ENCODE measurements at places on chromosomes 5 and 9. TPM values are rescaled to one million over a fixed set of nuclear protein-coding genes. Genes with fewer than 3 reads are reported as not detected.

The FBXL7 gene
- polyA plus RNA-seq: 29.8 TPM

The TLR4 gene
- polyA plus RNA-seq: 9.4 TPM

The NR6A1 gene
- 1.7 TPM for polyA plus RNA-seq

The ANKRD31 gene
- 0.86 TPM for polyA plus RNA-seq

The GSN gene
- polyA plus RNA-seq: 161 TPM

The PCDHGC4 gene
- 4.4 TPM for polyA plus RNA-seq

The SOX30 gene
- polyA plus RNA-seq: 0.50 TPM

The HSD17B3 gene
- polyA plus RNA-seq: 1.4 TPM

The LHX3 gene
- not detected for polyA plus RNA-seq

DNA sequence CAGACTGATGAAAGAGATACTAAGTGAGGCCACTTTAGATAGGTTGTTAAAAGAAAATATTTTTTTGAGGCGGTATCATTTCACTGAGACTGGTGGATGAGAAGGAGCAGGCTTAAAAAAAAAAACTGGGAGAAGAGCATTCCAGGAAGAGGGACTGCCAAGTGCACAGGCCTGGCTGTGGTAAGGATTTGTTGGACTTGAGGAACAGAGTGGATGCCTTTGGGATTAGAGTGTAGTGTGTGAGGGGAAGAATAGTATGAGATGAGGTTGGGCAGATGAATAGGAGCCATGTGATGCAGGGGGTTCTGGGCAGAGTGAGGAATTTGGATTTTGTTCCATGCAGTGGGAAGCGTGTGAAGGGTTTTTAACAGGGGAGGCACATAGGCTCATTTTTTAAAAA, 57.9 kb downstream of the PBX3 start:
- DNase-seq: no peak

GRCh38 chr5:36462295-36463021, 143.9 kb upstream of the SLC1A3 start:
- DNase-seq: no peak

GRCh38 chr5:17037751-17038150, 101.7 kb upstream of the MYO10 start:
- DNase-seq: no peak

DNA sequence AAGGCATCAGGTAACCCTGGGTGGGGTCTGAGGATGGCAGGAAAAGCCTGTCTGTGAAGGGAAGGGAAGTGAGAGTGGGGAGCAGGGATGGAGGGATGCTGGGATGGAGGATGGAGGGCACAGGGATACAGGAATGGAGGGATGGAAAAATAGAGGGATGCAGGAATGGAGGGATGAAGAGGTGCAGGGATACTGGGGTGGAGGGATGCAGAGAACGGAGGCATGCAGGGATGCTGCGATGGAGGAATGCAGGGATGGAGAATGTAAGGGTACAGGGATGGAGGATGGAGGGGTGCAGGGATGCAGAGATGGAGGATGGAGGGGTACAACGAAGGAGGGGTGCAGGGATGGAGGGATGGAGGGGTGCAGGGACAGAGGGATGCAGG, 9.1 kb downstream of the PTGES2 start:
- DNase-seq: no peak

- no peak for DNase-seq
Observed at GRCh38 chr5:109453251-109453650, 43.5 kb upstream of the PJA2 start.

- DNase-seq: no peak
Observed at GRCh38 chr9:26308328-26308727, 584.3 kb downstream of the CAAP1 start.

- DNase-seq: no peak
Observed at GRCh38 chr9:7097785-7098752, 340.3 kb downstream of the KDM4C start.

GRCh38 chr5:78534148-78534904, 114.2 kb downstream of the LHFPL2 start:
- no peak for DNase-seq

- DNase-seq: no peak
Observed at GRCh38 chr5:142819292-142819691, 49.1 kb downstream of the ARHGAP26 start.

DNA sequence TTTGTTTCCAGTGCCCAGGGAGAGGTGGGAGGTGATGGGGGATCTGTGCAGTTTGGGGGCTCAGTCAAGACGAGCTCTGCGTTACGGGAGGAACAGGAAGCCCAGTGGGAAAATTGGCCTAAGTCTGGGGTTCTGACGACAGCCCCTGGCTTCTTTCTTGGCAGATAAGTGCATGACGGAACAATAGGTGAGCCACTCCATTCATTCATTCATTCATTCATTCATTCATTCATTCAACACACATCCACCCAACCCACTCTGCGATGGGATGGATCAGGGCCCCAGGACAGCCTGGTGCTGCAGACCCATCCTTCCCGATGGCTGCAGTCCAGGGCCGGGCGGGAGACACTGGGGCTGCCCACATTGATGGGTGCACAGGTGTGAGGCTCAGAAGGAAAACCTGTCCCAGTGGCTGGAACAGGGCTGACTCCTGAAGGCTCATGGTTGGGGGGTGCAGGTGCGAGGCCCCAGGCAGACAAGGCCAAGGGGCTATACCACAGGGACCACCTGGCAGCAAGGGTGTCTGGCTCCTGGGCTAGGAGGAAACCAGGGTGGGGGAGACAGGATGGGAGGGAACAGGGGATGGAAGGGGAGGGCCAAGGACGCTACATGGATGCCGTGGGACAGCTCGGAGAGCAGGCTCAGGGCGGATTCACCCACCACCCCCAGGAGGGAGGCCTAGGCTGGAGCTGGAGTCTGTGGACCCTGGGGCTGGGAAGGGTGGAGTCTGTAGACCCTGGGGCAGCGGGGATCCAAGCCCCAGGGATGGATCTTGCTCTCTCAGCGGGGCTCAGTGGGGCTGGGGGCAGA, 1.9 kb upstream of the LCNL1 start:
- no peak for DNase-seq

DNA sequence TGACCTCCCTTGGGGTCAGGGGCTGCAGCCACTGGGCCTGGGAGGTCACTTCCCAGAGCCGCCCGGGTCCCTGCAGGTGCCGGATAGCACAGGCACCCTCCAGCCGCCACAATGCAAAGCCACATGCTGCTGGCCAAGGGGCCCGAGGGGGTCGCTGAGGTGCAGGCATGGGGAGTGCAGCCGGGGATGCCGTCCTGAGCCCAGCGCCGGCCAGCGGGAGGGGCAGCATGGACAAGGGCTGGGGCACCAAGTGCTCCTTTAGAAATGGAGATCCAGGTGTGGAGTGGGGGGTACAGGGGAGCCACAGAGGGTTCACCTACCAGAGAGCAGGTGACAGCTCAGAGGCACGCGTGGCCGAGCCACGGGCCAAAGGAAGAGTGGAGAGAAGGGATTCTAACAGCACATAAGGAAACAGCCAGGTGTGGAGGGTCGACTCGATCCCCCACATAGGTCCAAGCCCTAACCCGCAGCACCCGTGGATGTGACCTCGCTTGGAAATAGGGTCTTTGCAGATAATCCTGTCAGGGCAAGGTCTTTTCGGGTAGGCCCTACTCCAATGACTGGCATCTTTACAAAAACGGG, 24.7 kb downstream of the ZDHHC11B start:
- no peak for DNase-seq

GRCh38 chr9:114347675-114348074, 18.0 kb downstream of the ORM2 start:
- no peak for DNase-seq

GRCh38 chr5:53934151-53934820, 373.8 kb downstream of the NDUFS4 start:
- peak; percentile 46 for DNase-seq

- no peak for DNase-seq
Observed at GRCh38 chr5:132258102-132259068, 889 bp downstream of the PDLIM4 start.

DNA sequence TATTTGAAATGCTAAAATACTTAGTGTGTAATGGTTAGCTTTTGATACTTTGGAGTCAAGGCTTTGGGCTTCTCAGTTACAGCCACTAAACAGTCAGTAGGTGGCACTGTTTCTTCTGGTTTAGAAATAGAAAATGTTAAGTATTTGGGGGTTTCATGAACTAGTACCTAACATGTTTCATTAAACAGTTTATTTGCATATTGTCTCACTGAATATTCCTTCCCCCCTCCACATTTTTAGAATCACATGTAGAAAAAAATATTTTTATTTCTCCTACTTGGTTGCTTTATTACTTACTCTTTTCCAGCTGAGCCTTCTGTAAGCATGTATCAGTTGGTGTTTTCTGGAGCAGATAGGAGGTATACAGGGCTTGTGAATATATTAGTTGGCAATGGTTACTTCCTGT, 48.0 kb downstream of the IPO11 start:
- peak; percentile 51 for DNase-seq

DNA sequence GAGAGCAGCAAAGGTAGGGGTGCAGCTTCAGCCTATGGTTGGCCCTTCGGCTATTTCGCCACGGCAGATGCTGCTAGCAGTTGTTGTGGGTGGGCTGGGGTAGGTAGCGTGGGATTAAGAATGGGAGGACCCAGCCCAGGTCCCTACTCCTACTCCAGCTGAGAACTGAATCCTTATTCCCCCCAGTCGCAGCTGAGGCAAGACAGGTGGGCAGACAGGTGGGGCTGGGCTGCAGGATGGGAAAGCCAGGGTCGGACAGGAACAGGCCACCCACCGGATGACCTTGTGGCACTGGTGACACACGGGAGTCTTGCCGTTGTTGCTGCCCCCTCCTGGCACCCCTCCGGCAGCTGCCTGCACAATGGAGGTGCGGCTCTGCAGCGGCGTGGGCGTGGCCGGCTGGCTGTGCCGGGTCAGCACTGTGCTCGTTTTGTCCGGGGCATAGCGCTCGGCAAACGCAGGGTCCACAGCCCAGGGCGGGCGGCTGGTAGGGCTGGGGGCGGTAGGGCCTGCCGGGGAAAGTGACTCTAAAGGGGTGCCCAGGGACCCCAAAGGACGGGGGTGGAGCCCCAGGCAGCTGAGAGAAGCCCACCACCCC, 8.2 kb downstream of the PDLIM7 start:
- no peak for DNase-seq

DNA sequence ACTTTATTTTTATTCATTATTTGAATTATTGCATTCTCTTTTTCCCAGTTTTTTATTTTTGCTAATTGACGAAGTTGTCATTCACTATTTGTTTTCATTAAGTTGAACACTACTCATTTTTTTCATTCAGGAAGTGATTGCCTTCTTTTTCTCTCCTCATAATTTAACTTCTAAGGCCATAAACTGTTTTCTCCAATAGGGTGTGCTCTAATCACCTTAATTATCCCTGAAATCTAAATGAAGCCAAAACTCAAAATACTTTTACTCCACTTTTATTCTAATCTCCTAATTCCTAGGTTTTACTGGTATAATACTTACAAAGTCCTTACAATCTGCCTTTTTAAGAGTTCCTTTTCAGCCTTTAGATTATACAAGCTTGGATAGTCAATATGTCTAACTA, 2.9 kb upstream of the OR13C2 start:
- DNase-seq: no peak

DNA sequence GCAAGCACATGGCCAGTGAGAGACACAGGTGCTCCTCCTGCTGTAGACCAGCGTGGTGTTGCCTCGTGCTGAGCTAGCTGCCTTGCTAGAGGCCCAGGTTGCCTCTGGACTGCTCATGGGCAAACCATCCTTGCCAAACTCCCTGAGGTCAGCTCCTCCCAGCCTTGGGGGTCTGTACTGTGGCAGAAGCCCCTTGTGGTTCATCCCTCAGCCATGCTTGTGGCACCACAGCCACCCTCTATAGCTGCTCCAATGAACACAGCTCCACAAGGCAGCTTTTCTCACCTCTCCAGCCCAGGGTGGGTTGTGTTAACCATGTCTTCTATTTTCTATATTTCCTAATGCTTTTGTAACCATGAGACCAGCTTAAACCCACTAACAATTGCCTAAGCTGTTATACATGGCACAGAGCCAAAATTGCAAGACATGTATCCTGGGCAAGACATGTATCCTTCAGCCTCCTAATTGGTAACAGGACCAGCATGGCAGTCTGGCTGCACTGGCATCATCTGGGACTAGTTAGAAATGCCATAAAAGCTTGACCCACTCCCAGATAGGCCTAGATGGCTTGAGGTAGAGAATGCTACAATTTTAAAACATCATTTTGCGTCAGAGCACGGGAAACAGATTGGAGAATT, 183.1 kb upstream of the S1PR3 start:
- no peak for DNase-seq

- no peak for DNase-seq
Observed at GRCh38 chr5:14453481-14453880, 128.1 kb upstream of the OTULINL start.

Data from left kidney (tissue), 8 donors.